ENCODE measurements at places on chromosomes 1 and 21.

DNA sequence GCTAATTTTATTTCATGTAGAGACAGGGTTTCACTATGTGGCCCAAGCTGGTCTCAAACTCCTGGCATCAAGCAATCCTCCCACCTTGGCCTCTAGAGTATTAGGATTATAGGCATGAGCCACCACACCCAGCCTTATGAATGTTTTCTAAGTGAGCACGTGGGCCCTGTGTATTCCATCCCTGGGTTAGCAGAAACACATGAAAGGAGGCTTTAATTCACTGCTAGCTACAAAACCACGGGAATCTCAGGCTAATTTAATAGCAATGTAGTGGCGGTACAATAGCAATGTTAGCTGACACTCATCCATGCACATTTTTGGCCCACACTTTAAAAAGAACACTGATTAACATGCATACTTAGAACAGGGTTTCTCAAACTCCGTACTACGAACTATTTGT is 32.0 kb downstream of the VTCN1 start:
- peak; percentile 33 for DNase-seq

GRCh38 chr1:246782120-246782900 is 58.1 kb downstream of the SCCPDH start:
- DNase-seq: peak; percentile 78

GRCh38 chr1:183910845-183911244 is 105.9 kb downstream of the RGL1 start:
- no peak for DNase-seq

DNA sequence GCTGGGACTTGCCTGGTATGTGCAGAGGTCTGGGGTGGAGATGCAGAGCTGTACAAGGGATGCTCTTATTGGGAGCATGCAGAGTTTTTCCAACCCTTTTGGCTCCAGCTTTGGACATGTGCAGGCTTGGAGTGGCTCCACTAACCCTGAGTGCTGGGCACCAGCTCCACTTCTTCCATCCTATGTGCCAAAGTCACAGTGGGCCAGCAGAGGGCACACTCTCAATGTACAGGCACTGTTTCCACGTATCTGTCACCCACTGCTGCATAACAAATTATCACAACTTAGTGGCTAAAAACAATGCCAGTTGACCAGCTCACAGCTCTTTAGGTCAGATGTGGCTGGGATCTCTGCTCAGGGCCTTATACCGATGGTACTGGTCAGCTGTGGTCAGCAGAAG is 631.8 kb downstream of the AJAP1 start:
- no peak for DNase-seq

DNA sequence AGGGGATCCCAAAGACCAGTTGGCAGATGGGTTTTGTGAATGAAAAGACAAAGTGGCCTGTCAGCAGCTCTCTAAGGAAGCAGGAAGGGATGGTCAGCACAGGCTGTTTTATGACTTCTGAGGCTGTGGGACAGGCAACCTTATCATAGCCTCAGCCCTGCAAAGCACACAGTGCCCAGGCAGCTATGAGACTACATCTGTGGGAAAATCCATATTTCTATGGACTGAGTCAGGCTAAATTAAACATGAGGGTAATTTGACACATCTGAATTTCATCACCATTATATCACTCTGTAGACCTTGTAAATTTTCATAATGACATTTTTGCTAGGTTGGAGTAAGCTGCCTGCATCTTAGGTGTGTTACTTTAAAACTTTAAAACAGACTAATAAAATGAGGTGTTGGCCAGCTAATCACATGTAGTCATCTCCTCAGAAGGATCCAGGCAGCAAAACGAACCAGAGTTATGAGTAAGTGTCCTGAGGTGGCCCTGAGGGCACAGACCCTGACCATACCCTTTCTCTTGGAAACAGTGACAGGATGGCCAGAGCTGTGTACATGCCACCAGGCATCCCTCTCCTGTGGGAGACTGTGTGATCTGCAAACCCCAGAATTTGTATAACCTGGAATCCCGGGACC is 14.6 kb downstream of the NGF start:
- DNase-seq: peak; percentile 67

DNA sequence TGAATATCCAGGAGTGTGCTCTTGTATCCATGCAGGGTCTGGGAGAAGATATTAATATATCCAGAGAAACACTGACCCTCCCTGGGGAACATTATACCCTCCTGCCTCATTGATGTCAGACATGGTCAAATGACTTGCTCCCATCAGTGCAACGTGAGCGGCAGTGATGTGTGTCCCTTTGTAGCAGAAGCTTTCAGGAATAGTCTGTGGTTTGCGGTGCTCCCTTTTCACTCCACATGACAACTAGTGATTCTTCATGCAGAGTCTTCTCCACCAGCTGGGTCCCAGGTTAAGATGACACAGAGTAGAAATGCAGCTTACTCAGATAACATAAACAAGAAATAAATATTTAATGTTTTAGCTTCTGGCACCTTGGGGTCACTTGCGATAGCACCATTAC is 31.9 kb upstream of the LYPD8 start:
- DNase-seq: no peak

DNA sequence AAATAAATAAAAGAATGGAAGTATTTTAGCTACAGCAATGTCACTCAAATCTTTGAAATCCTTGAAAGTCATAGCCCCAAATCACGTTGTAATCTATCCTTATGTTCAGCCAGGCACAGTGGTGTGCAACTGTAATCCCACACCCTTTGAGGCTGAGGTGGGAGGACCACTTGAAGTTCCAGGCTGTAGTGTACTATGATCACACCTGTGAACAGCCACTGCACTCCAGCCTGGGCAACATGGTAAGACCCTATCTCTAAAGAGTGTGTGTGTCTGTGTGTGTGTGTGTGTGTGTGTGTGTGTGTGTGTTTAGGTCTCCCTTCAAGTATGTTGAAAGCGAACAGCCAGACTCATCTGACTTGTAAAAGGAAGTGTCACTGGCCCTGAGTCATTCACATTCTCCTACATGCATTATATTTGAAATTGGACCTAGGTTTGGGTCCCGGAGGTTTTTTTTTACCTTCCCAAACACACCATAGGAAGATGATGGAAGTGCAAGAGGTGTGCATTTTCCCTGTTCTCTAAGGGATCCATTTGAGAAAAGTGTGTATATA is 50.1 kb downstream of the ZNF281 start:
- DNase-seq: peak; percentile 81

GRCh38 chr1:39722495-39722894 is 16.2 kb upstream of the PPIE start:
- no peak for DNase-seq

DNA sequence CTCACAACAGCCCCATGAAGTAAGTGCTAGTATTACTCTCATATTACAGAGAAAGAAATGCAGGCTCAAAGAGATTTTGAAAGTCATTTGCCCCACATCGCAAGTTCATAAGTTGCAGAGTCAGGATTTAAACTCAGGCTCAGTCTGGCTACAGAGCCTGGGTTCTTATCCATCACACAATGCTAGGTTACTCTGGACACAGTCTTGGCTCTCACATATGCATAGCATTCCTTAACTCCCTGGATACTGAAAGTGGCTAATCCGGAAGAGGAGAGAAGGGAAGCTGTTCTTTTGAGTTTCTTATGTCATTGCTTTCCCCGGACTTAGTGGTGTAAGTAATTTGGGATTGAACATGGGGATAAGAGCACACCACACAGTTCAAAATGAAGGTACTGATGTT is 357.4 kb upstream of the PLXNA2 start:
- peak; percentile 45 for DNase-seq

GRCh38 chr21:15793550-15794235 is 63.9 kb downstream of the USP25 start:
- DNase-seq: peak; percentile 44

- no peak for DNase-seq
Observed at GRCh38 chr1:58457023-58457635, 89.4 kb downstream of the OMA1 start.

- DNase-seq: no peak
Observed at GRCh38 chr1:72938408-72938807, 656.1 kb upstream of the NEGR1 start.

DNA sequence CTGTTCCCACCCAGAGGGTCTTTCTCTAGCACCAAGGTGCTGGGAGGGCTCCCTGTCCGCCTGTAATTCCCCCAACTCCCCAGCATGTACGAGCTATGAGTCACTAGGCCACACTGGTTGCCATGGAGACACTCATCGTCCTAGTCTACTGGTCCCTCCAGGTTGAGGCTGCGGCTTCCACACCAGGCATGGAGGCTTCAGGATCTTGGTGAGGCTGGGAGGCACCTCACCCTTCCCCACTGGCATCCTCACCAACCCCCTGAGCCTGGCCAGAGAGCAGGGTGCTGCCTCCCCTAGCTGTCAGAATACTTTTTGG is 75.6 kb upstream of the KAZN start:
- peak; percentile 90 for DNase-seq

DNA sequence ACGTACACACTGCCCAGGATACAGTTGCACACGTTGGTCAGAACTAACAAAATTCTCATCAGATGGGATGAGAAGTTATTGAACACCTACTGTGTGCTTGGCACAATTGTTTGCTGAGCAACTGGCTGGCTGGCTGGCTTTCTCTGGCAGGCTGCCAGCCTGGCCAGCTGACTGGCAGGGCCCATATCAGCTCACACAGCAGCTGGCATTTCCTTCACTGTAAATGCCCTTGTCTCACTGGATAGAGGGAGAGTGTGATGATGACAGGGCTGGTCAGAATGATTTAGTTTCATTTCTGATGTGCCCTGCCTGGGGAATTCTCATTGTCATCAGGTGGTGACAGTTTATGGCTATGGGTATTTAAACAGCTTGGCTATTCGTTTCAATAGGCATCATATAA is 15.8 kb downstream of the CAMK2N1 start:
- no peak for DNase-seq

- no peak for DNase-seq
Observed at GRCh38 chr1:235533476-235534168, 29.4 kb upstream of the B3GALNT2 start.

All from fibroblast of skin of right quadriceps (primary cell).